ENCODE measurements at places on chromosomes 4 and X.

DNA sequence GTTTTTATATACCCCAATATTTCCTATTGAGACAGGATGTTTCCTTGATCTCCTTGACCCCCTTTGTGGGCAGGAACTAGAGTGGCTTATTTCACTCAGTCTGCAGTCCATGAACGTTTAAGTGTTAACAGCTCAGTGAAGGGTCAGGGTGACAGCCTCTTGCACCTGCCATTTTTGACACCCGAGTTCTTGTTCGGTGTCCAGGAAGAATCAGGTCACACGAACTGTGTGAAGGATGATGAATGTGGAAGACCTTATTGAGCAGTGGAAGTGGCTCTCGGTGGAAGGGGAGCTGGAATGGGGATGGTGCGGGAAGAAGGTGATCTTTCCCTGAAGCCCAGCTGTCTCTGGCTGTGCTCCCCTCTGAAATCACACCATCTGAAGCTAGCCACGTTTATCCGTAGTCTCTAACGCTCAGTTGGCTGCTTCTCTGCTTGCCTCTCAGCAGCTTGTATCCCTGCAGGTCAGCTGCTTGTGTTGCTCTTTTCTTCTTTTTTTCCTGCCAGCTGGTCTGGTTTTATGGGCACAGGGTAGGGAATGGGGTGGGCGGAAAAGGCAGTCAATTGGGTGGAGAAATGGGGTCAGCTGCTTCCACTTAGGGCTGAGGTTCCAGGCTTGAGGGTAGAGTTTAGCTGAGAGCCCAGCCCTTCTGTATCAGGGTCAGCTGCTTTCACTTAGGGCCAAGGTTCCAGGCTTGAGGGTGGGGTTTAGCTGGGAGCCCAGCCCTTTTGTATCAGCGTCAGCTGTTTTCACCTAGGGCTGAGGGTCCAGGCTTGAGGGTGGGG is 29.0 kb upstream of the CCNG2 start:
- DNase-seq = no peak

DNA sequence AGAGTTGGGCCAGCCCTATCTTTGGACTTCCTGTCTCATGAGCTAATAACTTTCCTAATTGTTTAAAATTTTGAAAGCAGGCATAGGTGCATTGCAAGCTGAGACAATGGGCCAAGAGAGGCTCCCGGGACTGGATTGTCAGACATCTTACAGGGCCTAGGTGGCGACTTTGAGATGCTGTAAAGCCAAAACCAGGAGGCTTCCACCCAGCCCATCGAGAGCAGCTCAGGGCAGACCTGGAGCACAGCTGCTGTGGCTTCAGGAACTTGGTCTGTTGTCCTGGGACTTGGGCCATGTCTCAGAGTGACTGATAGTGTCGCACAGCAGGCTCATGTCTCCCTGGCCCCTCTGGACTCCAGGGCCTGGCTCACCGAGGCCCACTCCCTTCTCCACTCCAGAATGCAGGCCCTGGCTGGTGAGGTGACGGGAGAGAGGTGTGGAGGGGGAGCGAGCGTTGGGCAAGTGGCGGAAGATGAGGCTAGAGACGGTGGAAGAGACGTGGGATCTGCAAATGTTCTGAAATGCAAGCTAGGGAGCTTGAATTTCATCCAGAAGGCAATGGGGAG is 24.1 kb upstream of the MTM1 start:
- DNase-seq = no peak

GRCh38 chrX:9340598-9341290 is 124.1 kb upstream of the TBL1X start:
- DNase-seq = no peak

DNA sequence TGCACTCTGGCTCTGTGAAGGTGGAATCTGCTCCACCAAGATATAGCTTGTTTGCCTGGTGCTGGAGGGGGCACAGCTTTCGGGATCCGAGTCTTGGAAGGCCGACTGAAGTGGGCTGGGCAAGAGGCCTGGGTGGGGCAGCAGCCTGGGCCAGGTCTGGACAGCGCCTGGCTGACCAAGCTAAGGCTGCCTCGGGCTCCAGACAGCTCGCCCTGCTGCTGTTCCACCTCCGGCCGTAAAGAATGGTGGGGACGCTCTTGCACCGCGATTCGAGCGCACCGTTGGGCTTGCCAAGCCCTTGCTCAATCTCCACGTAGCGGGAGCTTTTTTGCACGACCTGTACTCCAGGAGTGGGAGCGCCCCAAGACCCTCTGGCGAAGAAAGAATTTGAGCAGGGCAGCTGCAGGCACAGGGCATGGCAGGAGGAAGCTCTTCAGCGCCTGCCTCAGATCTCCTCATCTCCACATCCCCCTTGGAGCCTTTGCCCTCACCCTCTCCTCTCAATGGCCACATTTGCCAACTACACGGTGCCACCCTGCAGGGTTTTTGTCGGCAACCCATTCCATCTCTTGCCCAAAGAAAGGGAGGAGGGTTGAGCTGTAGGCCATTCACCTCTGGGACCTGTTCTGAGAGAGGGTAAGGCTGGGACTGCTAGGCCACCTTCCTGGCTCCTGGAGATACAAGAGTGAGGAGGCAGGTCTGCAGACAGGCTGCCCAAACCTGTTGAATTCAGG is 18.9 kb downstream of the CNGA2 start:
- no peak for DNase-seq

DNA sequence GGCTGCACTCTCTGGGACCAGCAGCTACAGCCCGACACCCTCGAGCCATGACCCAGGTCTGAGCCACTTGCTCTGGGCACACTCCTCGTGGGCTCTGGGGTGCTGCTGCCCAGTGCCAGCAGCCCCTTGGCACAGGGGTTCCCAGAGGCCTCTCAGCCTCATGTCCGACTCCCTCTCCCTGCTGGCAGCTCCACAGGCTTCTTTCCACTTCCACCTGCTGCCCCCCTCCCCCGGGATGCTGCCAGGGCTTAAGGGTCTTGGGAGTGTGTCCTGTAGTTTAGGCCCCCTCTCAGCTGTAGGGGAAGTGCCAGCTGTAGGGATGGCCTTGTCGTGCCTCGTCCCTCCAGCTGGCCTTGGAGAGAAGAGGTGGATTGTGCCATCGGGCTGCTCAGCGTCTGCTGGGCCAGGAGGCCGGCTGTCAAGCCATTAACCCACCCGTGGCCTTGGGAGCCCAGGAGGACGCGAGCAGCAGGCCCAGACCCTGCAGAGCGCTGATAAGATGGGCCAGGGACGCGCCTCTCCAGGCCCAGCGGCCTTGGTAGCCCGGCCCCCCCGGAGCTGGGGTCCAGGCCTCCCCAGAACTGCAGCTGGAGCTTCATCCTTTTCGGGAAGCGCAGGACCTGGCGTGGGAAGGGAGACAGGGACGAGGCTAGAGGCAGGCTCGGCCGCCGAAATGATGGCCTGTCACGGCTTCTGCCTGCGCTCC is 1.0 kb upstream of the USP27X start:
- no peak for DNase-seq
